Activated T-cell treated with anti-CD3 and anti-CD28 coated beads, Interleukin-2, amount 50 U/mL, for 72 hours (primary cell): ENCODE measurements at places on chromosomes 13 and 19.

GRCh38 chr13:33033986-33034385 is 17.8 kb downstream of the KL start:
- peaks cover 19% of the 10 kb centered on the region for H3K27me3 ChIP-seq
- no peak overlapping the region for H3K4me3 ChIP-seq
- H3K36me3 ChIP-seq: peaks cover 3% of the 10 kb centered on the region
- peaks cover 13% of the 10 kb centered on the region for H3K4me1 ChIP-seq
- DNase-seq: no peak

- no peak for DNase-seq
- no peak overlapping the region for H3K27ac ChIP-seq
- no peaks in the 10 kb centered on the region for H3K4me1 ChIP-seq
Measured at GRCh38 chr19:56133858-56134653, 7.0 kb upstream of the ZNF444 start.

GRCh38 chr19:40663695-40664692 is 26.5 kb downstream of the NUMBL start:
- H3K4me3 ChIP-seq: peak overlapping the region; percentile 86
- peaks cover 3% of the 10 kb centered on the region for H3K36me3 ChIP-seq
- H3K27ac ChIP-seq: no peak overlapping the region
- peaks cover 29% of the 10 kb centered on the region for H3K4me1 ChIP-seq

- H3K4me1 ChIP-seq: no peaks in the 10 kb centered on the region
- no peak for DNase-seq
- H3K36me3 ChIP-seq: no peaks in the 10 kb centered on the region
- no peak overlapping the region for H3K4me3 ChIP-seq
- H3K27me3 ChIP-seq: peaks cover 12% of the 10 kb centered on the region
Measured at GRCh38 chr13:38341149-38341692, 8.4 kb upstream of the UFM1 start.

DNA sequence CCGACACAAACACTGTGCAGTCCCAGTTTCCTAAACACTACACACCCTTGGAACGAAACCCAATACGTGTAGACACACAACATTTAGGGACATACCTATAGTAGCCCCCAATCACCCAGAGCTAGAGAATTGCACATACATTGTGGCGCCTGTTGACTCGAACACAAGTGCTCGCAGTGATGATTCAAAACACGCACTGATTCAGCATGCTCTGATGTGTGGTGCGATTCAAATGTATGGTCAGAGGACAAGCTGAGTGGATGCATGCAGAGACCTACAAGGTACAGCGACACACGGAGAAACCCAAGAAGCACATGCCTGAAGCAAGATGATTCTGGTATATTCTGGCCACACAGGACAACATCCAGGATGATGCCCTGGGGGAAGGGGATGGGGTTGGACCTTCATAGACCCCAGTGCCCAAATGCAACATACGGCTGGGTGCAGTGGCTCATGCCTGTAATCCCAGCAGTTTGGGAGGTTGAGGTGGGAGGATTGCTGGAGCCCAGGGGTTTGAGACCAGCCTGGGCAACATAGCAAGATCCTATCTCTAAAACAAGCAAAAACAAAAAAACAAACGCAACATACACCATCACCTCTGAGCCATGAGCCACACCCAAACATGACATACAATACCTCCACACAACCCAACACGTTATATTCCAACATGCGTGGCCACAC is 997 bp upstream of the KCNN4 start:
- peak overlapping the region; percentile 74 for H3K4me3 ChIP-seq
- peaks cover 80% of the 10 kb centered on the region for H3K4me1 ChIP-seq
- no peaks in the 10 kb centered on the region for H3K27me3 ChIP-seq
- DNase-seq: peak; percentile 69
- peak overlapping the region; percentile 43 for H3K27ac ChIP-seq
- peaks cover 14% of the 10 kb centered on the region for H3K36me3 ChIP-seq

- no peaks in the 10 kb centered on the region for H3K27me3 ChIP-seq
- no peaks in the 10 kb centered on the region for H3K36me3 ChIP-seq
- H3K27ac ChIP-seq: no peak overlapping the region
- no peak for DNase-seq
- no peak overlapping the region for H3K4me3 ChIP-seq
Measured at GRCh38 chr19:47682939-47683338, 30.3 kb upstream of the EHD2 start.
